ENCODE measurements at places on chromosomes 7 and 10.
A peak's percentile ranks its signal among the peaks of the same experiment; 100 is the strongest.

- no peak for DNase-seq
Measured at GRCh38 chr10:69558559-69558958, 14.7 kb downstream of the NEUROG3 start.

- no peak for DNase-seq
Measured at GRCh38 chr10:103859161-103860086, 4.0 kb upstream of the SH3PXD2A start.

- DNase-seq: no peak
Measured at GRCh38 chr7:132614428-132615318, 38.4 kb upstream of the PLXNA4 start.

DNA sequence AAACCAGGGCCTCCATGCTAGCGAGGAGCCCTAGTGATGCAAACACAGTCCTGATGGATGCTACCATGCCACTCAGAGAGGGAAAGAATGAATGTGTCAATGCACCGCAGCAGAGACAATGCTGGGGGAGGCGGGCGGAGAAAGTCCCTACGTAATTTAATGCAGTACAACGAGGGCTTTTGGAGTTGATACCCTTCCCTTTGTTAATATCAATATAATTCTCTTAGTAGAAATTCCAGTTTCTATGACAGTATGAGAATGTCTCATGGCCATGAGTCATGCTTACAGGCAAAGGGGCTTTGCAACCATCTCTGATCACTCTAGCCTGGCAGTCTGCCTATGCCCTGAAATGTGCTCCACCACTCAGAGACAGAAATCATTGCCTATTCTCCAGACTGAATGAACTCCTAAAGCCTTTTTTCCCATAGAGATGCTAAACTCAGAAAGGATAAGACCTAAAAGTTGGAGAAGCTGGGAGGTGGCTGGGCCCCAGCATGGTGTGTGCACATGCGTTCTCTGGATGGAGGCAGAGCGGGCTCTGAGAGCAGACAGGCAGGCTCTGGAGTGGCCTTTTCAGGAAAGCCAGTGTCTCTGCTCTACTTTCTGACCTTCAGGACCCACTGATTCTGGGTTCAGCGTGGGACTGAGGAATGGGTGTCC, 20.3 kb upstream of the GIMAP2 start:
- no peak for DNase-seq

GRCh38 chr7:140478246-140479061, 851 bp downstream of the MKRN1 start:
- peak; percentile 36 for DNase-seq

DNA sequence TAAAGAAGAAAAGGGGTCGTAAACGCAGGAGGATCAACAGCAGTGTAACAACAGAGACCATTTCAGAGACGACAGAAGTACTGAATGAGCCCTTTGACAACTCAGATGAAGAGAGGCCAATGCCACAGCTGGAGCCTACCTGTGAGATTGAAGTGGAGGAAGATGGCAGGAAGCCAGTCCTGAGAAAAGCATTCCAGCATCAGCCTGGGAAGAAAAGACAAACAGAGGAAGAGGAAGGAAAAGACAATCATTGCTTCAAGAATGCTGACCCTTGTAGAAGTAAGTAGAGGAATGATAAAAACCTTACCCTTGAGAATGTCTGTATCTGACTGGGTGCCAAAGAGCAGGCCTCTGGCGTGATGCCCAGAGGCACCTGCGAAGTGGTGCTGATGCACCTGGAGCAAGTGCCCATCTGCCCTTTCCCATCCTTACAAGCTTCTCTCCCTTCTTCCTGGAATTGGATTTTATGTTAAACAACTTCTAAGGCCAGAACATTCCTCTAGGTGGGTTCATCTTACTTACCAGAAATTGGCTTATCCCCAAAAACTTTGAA, 86.4 kb upstream of the SAMD8 start:
- no peak for DNase-seq

- DNase-seq: no peak
Measured at GRCh38 chr10:118922972-118923371, 106.5 kb upstream of the NANOS1 start.

GRCh38 chr7:7851991-7852390, 116.6 kb upstream of the GLCCI1 start:
- DNase-seq: no peak

- no peak for DNase-seq
Measured at GRCh38 chr7:88259656-88260380, 40.0 kb upstream of the SRI start.

DNA sequence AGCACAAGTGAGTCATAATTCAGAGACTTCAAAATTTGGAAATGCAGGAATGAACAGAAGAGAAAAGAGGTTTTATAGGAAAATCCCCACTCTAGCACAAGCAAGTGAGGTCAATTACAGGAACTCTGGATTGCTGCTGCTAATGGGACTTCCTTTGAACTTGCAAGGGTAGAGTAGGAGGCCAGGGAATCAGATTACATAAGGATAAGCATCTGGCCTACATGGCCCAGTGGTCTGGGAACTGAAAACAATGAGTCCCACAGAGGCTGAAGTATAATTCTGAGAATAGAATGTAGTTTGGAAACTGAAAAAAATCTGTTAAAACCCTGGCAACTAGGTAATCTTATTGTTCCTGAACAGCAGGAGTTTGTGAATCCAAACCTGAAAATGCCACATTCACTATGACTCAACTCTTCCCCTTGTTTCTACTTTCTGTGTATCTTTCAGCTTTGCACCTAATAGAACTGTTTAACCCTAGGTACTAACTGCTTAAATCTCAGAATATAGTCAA, 66.5 kb downstream of the CTNNA3 start:
- no peak for DNase-seq

All from PC-9 (cell line).